ENCODE measurements at places on chromosomes 1 and 21.

- DNase-seq = no peak
Observed at GRCh38 chr1:210457568-210457967, 128.9 kb downstream of the HHAT start.

- DNase-seq = no peak
Observed at GRCh38 chr1:223628233-223629125, 37.0 kb downstream of the CAPN8 start.

GRCh38 chr1:20893931-20894330 is 106.8 kb upstream of the HP1BP3 start:
- DNase-seq = no peak

DNA sequence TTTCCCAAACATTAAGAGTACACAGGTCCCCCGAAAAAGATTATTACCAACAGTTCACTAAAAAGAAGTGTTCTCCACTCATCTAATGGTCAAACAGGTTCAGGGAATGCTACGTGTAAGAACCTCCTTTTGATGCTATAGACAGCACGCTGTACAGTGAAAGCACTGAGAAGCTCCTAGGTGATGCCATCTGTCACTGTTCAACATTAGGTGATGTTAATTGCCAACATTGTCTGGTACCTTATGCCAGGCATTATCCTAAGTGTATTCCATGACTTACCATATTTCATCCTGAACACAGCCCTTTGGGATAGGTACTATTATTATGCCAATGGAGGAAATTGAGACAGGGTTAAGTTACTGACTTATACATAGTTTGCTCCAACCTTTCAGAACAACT is 82.1 kb downstream of the DAB1 start:
- DNase-seq = no peak

DNA sequence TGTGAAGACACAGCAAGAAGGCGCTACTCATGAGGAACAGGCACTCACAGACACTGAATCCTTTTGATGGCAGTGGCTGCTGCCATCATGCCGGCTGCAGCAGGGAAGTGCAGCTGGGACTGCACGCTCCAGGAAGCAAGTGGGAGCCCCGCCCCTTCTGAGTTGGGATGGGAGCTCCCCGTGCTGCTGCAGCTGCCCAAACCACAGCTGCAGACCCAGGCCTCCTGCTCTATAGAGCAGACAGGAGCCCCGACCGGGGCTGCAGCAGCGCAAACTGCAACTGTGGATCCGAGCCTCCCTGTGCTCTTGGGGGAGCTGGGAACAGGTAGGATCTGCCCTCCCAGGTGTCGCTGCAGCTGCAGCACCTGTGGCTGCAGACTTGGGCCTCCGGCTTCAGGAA is 65.2 kb upstream of the MARK1 start:
- no peak for DNase-seq

GRCh38 chr1:154219541-154219940 is 1.2 kb upstream of the UBAP2L start:
- no peak for DNase-seq

GRCh38 chr1:201334325-201335173 is 42.9 kb downstream of the TNNT2 start:
- DNase-seq = no peak

GRCh38 chr1:245550720-245551043 is 395.9 kb downstream of the KIF26B start:
- no peak for DNase-seq

DNA sequence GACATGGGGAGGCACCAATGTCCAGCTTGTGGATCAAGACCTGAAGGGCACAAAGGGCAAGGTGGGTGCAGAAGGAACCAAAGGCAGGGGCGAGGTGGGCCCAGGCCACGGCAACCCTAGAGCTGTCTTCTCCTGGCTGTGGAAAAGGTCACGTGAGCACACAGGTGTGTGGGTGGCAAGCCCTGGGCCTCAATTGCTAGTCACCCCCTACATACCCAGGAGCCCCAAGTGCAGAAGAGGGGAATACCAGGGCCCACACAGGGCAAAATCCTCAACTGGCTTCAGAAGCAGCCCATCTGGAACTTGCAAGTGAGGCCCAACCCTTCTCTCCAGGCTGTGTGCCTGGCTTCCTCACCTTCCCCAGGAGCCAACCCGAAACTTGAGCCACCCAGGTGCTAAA is 25.6 kb downstream of the ZBTB17 start:
- DNase-seq = no peak

DNA sequence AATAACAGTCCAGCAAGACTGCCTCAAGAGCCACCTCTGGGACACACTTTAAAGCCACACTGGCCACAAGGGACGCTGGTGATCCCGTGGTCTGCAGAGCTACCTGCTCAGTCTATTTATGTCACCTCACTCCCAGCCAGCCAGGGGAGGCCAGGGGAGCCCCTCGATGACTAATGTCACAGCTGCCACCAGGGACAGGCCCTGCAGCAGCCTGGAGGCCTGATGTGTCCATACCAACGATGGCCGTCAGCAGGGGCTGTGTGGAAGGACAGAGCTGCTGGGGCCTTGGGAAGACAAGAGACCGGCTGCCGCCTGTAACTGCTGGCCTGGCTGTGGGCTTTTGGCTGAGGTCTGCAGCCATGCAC is 71.0 kb downstream of the SIK1 start:
- no peak for DNase-seq

DNA sequence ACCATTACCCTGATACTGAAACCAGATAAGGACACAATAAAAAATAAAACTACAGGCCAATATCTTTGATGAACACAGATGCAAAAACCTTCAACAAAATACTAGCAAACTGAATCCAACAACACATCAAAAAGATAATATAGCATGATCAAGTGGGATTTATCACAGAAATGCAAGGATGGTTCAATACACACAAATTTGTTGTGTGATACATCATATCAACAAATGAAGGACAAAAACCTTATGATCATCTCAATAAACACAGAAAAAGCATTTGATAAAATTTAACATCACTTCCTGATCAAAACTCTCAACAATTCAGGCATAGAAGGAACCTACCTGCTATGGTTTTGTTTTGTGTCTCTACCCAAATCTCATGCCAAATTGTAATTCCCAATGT is 74.3 kb upstream of the VANGL1 start:
- DNase-seq = no peak

DNA sequence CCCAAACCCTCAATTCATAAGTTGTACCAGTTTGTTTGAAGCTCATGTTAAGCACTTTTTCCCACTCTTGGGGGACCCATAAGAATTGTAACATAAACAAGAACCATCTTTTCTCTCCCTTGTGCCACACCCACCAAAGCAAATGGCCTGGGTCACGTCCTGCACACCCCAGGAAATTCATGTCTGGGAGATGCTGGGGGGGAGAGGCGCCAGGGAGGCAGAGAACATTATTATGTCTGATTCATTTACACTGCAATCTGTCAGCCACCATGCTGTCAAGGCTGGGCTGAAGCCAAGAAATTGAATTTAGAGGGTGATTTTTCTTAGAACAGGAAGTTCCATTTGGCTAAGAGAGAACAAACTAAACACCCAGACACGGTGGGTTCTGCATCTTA is 37.2 kb upstream of the IPO9 start:
- no peak for DNase-seq

GRCh38 chr1:246455476-246455875 is 51.6 kb downstream of the SMYD3 start:
- no peak for DNase-seq

- DNase-seq = no peak
Observed at GRCh38 chr1:195105281-195105680, 1503.0 kb downstream of the KCNT2 start.

GRCh38 chr1:119366424-119366823 is 2.2 kb upstream of the HAO2 start:
- no peak for DNase-seq

DNA sequence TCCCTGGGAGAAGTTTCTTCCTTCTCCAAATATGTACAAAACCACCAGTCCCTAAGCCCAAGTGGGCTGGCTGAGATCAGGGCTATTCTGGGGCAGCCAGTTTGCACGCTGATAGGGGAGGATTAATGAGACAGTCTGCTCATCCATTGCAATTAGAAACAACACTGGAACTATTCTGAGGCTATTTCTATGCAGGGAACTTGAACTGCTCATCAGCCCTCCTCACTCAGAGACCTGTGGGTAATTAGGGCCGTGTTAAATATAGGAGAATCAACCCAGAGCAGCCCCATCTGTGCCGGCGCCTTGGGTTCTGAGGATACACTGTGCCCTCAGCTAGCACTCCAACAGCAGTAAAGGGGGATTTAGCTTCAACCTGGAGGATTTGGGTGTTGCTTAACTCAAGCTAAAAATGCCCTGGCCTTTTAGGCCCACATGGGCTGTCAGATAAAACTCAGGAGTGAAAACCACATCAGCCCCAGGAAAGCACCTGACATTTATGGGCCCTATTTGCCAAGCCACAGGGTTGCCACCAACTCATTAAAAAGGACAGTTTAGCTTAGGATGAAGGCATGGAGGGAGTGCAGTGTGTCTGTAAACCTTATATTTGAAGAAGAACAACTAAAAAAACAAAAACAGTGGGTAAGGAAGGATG is 53.9 kb downstream of the DUSP10 start:
- DNase-seq = no peak

- no peak for DNase-seq
Observed at GRCh38 chr1:182770232-182770631, 19.3 kb upstream of the NPL start.

- DNase-seq = no peak
Observed at GRCh38 chr1:62301726-62302390, 17.4 kb downstream of the KANK4 start.

DNA sequence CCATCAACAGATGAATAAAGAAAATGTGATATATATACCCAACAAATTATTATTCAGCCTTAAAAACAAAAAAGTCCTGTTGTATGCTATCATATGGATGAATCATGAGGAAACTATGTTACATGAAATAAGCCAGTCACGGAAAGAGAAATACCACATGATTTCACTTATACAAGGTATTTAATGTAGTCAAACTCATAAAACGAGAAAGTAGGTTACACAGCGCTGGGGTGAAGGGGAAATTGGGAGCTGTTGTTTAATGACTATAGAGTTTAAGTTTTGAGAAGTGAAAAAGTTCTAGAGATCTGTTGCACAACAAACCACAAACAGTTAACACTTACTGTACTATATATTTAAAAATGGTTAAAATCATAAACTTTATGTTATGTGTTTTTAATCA is 58.5 kb downstream of the SLC25A24 start:
- no peak for DNase-seq

DNA sequence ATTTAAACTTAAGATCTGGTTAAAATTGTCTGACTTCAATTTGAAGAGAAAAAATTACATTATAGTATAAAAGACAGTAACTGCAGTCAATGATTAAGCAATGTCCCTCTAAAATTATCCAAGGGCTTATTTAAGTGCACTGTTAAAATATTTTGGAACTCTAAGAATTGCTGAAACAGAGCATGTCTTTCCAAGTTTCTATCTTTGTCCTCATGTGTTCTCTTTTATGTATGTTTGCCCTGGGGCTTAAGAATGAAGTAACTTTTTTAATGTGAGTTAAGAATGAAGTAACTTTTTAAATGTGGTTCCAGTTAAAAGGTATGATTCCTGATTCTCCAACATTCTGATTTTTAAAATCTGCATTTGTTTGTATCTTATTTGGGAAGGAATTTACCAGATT is 69.0 kb upstream of the MARK1 start:
- DNase-seq = no peak

- no peak for DNase-seq
Observed at GRCh38 chr21:45414396-45415187, 9.6 kb downstream of the COL18A1 start.

DNA sequence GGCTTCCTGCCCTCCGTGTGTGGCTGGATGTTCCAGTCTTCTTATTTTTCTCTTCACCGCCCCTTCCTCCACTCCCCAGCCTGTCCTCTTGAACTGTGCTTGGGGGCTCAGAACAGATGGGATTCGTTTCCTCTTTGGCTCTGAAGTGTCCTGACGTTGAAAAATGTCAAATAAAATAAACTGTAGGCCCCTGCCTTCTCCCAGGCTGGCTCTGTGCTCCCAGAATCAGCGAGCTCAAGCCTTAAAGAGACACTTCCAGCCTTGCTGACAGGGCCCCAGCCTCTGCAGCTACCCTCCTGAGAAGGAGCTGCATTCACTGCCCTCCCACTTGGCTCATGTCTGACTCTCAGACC is 104.2 kb upstream of the IPO9 start:
- no peak for DNase-seq

DNA sequence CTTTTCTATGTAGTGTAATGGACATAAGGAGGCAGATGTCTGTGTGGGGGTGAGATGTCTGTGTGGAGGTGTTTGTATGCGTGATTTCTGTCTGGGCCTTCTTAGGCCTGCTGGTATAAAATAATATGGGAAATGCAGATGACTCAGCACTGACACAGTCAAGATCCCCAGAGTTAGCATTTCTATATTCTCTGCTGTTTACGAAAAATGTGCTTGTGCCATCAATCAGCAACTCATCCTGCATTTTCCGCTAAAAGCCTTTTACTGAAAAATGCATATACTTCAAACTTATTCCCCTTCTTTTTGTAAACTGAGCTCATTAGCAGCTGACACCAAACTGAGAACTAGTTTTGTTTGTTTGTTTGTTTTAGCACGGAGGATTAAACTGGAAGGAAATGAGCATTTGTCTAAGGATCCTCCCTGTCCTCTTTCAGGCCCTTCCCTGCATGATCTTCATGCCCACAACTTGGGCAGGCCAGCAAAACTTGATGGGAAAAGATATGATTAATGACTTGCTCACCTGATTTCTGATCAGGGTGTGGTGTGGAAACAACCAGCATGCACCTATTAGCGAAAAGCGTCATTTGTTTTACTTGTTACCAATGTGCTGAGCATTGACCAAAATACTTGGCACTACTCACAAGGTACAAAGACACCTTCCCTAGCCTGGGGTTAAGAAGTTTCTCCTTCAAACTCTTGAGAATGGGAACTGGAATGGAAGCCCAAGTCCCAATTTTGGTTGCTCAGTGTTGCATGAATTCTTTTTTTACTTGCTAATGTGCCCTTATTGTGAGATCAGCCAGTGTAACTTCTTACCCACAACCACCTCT is 77.4 kb downstream of the NDUFS5 start:
- no peak for DNase-seq

Measured in naive thymus-derived CD8-positive, alpha-beta T cell (primary cell).